ENCODE measurements at places on chromosomes 12 and 14.
A peak's percentile ranks its signal among the peaks of the same experiment; 100 is the strongest.

DNA sequence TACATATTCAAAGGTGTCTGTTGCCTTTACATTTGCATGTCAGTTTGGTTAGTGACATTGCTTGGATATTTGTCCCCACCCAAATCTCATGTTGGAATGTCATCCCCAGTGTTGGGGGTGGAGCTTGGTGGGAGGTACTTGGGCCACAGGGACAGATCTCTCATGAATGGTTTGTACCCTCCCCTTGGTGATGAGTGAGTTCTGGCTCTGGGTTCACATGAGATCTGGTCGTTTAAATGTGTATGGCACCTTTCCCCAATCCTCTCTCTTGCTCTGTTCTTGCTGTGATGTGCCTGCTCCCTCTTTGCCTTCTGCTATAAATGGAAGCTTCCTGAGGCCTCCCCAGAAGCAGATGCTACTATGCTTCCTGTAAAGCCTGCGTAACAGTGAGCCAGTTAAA lies 207.9 kb upstream of the DIO3 start:
- DNase-seq: no peak

GRCh38 chr12:6613015-6613775 lies 6.0 kb upstream of the CHD4 start:
- peak; percentile 82 for DNase-seq

GRCh38 chr12:98154850-98155249 lies 360.5 kb upstream of the TMPO start:
- peak; percentile 8 for DNase-seq

- DNase-seq: no peak
Observed at GRCh38 chr14:37037636-37038387, 134.6 kb downstream of the SLC25A21 start.

- DNase-seq: no peak
Observed at GRCh38 chr14:105039458-105040205, 18.7 kb upstream of the CDCA4 start.

- DNase-seq: no peak
Observed at GRCh38 chr12:22413592-22413991, 79.1 kb upstream of the ST8SIA1 start.

GRCh38 chr14:39447175-39447661 lies 15.0 kb upstream of the FBXO33 start:
- no peak for DNase-seq

GRCh38 chr12:109738209-109738608 lies 24.6 kb downstream of the FAM222A start:
- DNase-seq: peak; percentile 45

DNA sequence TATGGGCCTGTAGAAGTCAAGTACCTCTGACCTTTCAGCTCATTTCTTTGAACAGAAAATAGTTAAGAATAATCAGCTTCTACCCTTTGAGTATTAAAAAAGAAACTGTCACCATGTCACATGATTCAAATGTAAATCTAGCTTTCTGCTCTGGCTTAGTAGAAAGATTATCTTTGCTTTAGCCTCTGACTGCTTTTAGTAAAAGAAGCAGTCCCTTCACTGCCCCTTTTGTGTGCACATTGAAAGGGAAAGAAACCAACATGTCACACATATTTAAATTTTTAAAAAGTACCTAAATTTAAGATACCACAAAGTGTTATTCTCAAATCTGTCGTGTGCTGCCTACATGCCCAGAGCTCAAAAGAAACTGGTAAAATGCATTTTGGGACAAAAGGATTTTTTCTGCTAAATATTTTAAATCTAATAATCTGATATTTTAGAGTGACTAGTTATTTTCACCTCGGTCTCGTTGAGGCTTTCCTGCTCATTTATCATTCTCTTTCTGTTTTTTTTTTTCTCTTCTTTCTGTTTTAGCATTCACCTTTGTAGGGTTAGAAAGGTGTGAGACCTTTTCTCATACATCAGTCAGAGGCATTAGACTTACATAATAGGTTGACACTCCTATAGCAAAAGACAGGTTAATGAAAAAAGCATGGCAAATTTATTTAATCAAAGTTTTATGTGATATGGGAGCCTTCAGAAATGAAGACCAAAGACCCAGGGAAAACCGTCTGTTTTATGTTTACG lies 41.3 kb downstream of the SLC16A7 start:
- no peak for DNase-seq

DNA sequence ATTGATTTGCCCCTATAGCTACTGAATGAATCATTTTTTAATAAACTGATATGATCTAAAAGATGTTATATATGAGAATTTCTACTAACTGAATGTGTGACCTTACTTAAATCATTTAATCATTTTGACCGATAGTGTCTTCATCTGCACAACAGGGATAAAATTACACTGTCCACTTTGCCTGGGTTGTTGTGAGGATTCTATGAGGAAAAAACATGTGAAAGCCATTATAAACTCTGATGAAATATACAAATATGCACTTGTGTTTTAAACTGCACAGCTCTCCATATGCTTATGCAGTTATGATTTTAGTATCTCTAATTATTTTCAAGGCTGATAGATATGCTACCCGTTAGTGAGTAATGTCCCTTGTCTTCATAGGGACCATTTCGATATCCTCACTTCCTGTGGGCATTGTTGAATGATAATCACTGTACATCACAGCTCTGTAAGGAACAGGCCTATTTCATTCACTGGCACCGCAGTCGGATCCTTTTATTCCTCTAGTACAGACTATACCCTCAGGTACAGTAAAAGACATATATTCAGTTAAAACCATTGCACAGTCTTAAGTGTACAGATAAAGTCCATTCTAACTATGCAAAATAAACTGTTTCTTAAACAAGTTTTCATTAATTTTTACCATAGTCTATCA lies 88.7 kb upstream of the RAP1B start:
- no peak for DNase-seq

DNA sequence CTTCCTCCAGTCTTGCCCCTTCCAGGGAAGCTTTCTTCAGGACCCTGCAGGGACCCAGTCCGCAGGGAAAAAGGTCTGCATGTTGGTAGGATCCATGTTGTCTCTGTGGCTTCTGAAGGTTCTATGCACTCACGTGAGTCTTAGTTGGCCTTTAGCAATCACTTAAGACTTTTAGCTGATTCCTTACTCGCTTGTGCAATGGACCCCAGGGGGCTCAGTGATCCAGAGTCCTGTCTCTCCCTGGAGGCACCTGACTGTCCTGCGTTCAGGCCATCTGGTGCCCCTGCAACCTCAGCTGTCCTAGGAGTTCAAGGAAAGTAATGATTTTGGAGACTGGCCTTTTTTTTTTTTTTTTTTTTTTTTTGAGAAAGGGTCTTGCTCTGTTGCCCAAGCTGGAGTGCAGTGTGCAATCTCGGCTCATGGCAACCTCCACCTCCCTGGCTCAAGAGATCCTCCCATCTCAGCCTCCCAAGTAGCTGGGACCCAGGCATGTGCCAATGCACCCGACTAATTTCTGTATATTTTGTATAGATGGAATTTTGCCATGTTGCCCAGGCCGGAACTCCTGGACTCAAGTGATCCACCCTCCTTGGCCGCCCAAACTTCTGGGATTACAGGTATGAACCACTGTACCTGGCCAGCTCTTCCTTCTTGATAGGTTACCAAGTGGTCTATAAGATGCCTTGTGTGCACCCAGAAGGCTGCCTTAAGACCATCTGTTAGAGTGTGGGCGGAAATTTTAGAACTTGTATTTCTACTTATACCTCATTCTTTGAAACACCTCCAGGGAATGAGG lies 4.6 kb downstream of the IFI27L2 start:
- no peak for DNase-seq

DNA sequence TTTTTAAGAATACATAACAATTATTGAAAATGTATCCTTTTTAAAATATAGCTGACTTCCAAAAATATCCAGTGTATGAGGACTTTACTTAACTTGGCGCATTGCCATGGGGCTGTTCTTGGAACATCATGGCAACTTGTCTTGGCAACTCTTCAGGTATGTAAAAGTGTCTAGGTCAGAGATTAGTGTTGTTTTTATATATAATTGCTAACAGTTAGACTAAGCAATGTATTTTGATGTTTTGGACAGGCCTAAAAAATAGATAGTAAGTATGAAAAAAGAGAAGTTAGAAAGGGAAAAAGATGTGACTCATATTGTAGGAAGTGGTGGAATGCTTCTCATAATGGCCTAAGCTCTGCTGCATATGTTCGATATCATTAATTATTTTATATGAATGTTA lies 70.9 kb downstream of the MON2 start:
- no peak for DNase-seq

GRCh38 chr12:124556896-124557501 lies 10.4 kb downstream of the NCOR2 start:
- no peak for DNase-seq

DNA sequence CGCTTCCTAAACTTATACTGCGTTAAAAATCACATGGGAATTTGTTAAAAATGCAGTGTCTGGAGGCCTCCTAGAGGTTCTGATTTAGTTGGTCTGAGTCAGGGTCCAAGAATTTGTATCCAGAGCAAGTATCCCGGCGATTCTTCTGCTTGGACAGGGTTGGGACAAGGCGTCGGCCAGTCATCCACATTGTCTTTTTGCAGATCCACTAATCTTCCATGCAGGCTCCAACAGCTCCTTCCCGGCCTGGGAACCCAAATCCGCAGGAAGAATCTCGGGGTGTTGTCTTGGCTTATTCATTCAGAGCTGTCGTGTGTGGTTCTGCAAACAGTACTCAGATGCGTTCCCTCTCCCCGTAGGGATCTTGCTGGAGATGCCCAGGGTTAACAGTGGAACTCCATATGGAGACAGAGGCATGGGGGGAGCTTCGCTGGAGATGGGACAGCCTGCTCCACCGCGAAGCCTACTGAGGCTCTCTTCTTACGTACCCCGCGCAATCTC lies 25.3 kb downstream of the GPRC5D start:
- DNase-seq: no peak

- DNase-seq: no peak
Observed at GRCh38 chr14:64508215-64508776, 3.7 kb downstream of the ZBTB1 start.

- no peak for DNase-seq
Observed at GRCh38 chr14:37493606-37494005, 101.4 kb downstream of the FOXA1 start.

DNA sequence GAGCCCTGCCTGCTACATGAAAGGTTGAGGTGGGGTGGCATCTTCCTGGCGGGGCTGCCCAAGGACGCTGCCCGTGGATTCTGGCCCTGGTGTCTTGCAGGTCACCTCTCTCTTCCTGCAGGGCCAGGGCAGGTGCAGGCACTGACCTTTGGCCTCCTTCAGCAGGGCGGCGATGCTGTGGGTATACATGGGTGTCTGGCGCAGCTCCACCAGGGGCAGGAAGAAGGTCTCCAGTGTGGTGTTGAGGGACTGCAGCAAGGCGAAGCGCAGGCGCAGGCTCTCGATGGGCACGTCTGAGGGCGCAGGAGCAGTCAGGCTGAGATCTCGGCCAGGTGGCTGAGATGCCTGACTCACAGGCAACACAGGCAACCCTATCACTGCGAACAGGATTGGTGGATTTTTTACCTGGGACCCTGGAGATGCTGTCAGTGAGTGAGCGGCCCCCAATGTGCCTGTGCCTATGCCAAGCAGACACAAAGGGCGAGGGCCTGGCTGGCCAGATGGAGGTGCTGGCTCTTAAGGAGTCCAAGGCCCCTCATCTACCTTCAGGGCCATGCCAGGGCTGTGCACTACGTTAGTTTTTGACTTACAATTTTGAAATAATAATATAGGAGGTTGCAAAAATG lies 45.7 kb downstream of the TRAFD1 start:
- DNase-seq: no peak

- DNase-seq: no peak
Observed at GRCh38 chr12:3220382-3221321, 143.5 kb downstream of the TSPAN9 start.

- DNase-seq: no peak
Observed at GRCh38 chr14:74533576-74533975, 40.0 kb downstream of the ISCA2 start.

DNA sequence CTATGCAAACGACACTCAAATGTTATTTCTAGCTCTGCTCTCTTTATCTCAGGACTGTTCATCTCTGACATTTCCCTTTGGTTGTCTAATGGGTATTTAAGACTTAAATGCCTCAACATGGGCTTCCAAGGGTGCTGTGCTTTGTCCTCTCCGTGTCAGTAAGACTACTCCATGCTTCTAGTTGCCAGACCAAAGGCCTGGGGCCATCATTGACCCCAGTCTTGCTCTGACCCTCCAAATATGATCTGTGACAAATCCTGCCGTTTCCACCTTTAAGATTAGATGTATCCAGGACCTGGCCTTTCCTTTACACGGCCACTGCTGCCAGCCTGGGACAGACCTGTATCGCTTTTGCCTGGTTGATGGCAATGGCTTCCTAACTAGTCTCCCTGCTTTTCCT lies 126.3 kb upstream of the DYRK2 start:
- no peak for DNase-seq

- no peak for DNase-seq
Observed at GRCh38 chr14:75513911-75514672, 8.2 kb upstream of the BATF start.

DNA sequence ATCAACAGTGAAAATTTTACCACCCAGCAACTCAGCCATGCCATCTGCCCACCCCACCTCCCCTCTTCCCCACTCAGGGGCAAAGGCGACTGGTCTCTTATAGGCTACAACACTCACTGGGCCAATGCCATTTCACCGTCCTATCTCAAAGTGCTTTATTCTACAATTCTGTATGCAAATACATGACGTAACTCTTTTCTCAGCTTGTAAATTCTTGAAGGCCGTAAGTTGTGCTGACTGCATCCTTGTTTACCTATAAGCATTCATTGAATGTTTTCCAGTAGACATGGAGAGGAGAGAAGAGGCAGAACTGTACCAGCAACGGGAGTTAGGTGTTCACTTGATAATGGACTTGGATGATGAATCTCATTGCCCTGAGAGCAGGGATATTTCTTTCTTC lies 15.6 kb downstream of the BCL2L14 start:
- DNase-seq: no peak

- DNase-seq: no peak
Observed at GRCh38 chr14:22225516-22226140, 363.4 kb downstream of the DAD1 start.

DNA sequence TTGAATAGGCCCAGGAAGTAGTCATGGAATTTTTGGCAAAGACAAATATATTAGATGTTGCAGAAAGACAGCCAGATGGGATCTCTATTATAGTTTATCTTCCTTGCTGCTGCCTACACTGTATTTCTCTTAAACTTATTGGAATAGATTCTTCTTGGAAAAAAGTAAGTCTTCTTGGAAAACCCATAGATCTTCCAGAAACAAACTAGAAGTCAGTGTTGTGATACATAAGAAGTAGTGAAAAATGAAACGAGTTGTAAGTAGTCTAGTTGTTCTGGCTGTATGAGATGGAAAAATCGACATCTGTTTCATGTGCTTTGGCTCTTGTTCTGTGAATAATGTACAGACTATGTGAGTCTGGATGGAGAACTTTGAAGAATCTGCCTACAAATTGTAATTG lies 29.0 kb downstream of the GLIPR1L2 start:
- no peak for DNase-seq

GRCh38 chr14:34262127-34262910 lies 199.7 kb downstream of the SPTSSA start:
- DNase-seq: no peak

GRCh38 chr12:113214895-113215400 lies 6.3 kb upstream of the TPCN1 start:
- DNase-seq: no peak

Measured in left lung (tissue), 14 donors.